ENCODE measurements at places on chromosomes 13 and 19.

GRCh38 chr19:13090511-13091231 lies 12.0 kb downstream of the LYL1 start:
- no peak for DNase-seq

GRCh38 chr13:82330499-82330898 lies 1551.8 kb downstream of the SLITRK1 start:
- no peak for DNase-seq

- no peak for DNase-seq
Measured at GRCh38 chr13:27172495-27172842, 858 bp upstream of the USP12 start.

DNA sequence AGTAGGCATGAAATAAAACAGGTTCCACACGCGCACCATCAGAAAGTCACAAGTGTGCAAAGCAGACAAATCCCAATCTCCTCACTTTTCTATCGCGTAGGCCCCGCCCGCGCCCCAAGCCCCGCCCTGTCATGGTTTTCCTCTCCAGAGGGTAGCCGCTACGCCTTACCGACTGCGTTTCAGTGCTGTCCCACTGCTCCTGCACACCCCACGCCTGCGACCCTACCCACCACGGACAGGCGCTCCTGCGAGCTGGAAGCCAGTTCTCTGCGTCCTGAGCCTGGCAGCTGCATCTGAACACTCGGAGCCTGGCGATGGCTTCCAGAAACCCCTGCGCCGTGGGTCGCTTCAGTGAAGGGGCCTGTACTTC lies 379 bp upstream of the ZNF470 start:
- DNase-seq, result peak; percentile 23

DNA sequence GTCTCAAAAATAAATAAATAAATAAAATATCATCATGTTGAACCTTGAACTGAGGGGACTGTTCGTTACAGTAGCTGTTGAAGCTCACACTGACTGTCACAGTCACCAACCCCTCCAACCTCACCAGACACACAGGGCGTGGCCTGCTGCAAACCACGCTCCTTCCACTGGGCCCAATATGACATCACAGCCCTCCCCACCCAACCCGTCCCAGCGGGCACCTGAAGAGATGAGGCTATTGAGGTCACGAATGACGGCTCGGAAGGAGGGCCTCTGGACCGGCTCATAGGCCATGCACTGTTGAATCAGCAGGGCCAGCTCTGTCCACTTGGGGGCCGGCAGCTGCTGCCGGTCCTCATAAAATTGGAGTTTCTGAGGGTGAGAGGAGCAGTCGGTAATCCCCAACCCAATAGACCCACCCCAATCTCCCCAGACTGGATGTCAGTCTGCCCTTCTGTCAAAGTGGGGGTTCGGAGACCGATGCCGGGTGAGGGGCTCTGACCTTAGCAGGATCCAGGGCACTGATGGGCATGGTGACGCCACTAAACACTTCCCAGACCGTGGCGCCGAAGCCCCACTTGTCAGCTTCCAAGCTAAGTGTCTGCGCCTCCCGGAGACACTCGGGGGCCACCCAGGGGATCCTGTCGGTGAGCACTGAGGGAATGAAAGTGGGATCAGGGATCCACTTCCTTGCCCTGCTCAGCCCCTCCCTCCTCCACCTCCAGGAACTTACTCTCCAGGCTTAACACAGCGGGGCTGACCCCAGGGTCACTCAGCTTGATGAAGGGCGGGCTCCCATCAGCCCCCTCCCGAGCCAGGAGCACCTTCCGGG lies 13.2 kb downstream of the JAK3 start:
- DNase-seq, result no peak
